Hippocampal formation (tissue), 2 donors: ENCODE measurements at places on chromosomes 2 and 18.

- DNase-seq: no peak
Observed at GRCh38 chr2:137525641-137526190, 438.6 kb upstream of the HNMT start.

DNA sequence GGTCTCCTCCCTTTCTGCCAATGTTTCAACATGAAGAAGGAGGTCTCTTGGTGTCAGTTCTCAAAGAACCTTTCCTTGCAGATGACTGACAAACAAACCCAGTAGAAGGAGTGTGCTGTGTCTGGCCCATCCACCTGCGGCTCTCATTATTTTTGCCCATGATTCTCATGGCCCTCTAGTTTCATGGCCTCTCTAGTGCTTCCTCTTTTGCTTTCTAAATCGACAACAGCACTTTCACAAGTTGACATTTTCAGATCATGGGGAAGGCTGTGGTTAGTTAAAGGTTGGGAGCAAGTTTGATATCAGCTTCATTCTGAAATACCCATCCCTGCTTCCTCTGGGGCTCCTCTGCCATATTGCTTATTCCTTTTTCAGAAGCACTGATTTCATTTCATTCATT lies 805.2 kb downstream of the SLC4A3 start:
- DNase-seq: no peak

DNA sequence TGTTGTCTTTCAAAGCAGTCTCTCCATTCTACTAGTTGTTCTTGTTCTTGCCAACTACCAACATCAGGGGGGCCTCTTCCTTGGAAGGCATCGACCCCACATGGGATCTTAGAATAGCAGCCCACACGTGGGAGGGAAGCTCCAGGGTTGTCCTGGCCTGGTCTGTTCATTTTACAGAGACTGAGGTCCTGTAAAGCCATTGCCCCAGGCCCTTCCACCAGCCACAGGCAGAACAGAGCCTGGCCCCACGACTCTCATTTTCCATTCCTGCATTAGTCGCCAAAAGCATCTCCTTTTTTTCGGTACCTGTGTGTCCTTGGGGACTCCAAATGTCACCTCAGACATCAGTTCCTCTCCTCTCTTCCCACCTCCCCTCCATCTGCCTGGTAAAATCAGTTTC lies 28.0 kb downstream of the CNGA3 start:
- no peak for DNase-seq

- DNase-seq: no peak
Observed at GRCh38 chr2:201396595-201396994, 39.5 kb upstream of the FLACC1 start.

GRCh38 chr2:196723571-196723970 lies 75.9 kb downstream of the GTF3C3 start:
- DNase-seq: no peak

GRCh38 chr2:70454936-70455544 lies 98.6 kb downstream of the TGFA start:
- DNase-seq: no peak

DNA sequence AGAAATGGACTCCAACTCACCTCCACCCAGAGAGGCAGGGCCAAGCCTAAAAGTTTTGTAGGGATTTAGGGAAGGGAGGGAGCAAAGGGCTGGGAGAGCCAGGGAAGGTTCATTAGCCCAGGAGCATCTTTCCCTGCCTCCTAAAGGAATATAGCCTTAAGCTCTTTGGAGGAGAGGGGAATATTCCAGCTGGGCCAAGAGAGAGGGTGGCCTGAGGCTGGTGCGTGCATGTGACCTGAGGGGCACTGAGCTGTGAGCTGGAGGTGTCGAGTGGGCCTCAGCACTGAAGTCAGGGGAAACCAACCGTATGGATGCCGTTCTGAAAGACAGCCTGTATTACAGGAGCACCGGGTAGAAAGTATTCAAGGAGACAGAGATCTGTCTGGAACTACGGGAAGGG lies 112.6 kb downstream of the KLHL29 start:
- no peak for DNase-seq

- no peak for DNase-seq
Observed at GRCh38 chr2:1707771-1708418, 36.4 kb downstream of the PXDN start.

DNA sequence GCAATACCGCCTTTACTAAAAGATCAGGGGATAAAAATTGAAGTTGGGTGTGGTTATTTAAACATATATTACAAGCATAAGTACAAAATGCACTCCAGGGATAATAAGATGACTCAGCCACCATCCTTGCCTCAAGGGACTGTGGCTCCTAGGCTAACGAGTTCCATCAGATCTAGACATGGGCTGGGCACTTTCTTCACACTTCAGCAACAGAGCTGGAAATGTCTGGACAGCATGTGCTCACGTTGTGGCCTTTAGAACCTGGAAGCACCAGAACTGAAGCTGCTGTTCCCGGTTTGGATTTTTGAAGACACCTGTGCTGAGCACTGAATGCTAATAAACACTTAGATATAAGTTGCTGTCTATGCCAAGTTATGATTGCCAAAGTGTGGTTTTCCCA lies 384.2 kb upstream of the SALL3 start:
- no peak for DNase-seq

DNA sequence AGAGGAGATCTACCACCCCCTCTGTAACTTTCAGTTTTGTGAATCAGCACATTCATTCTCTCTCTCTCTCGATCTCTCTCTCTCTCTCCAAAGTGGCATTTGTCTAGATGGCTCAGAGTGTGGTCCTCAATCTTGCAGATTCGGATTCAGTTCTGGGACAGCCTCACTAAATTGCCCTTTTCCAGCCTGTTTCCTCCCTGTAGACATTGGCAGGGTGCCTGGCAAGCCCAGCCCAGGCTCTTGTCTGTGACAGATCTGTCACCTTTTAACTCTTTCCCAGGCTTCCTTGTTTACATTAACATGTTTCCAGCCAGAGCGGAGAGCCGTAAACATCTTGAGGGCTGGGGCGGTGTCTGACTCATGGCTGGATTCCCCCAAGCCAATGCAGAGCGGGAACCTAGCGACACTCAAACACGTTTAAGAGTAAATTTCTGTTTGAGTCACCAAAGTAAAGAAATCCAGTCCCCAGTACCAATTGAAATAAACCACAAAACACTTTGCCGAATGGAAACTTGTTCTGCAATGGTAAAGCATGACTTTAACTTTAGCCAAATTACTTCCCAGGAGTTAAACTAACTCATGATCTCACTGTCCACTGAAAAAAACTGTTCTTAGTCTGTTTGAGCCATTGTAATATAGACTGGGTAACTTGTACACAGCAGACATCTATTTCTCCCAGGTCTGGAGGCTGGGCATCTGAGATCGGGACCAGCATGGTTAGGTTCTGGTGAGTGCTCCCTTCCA lies 6.6 kb upstream of the CYP27C1 start:
- DNase-seq: no peak

GRCh38 chr2:70458661-70459060 lies 95.0 kb downstream of the TGFA start:
- no peak for DNase-seq
